Renal cortical epithelial cell (primary cell): ENCODE measurements at places on chromosomes 16 and 17.

DNA sequence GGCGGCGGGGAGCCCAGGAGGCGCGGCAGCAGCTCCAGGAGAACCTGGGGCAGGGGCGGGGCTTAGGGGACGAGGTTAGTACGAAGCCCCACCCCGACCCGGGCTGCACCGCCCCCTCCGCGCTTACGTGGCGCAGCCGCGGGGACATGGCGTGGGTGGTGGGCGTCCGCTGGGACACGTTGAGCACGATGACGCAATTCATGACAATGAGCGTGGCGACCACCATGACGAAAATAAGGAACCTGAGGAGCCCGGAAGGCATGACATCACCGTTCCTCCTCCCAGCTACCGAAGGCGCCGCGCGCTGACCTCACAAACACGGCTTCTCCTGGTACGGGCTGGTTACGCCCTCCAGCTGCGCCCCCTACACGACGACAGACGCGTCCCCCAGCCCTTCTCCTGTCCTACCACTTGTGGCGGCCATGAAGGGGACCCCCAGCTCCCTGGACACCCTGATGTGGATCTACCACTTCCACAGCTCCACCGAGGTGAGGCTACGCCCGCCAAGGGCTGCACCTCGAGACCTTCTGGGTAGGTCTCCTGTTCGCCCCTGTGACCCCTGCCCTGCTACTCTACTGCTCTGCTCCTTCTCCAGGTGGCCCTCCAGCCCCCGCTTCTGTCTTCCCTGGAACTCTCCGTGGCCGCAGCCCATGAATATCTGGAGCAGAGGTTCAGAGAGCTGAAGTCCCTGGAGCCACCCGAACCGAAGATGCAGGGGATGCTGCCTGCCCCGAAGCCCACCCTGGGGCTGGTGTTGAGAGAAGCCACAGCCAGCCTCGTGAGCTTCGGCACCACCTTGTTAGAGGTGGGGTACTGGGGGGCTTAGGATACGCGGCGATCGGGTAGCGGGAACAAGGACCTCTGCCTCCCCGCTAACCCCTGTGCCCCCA is at the start of gene C17orf107:
Gene C17orf107, plus strand, starts transcription at position 196 of the 890 bp plus-strand sequence. Its CDS starts 227 bp downstream, at position 423.
- peak; percentile 53 for DNase-seq

DNA sequence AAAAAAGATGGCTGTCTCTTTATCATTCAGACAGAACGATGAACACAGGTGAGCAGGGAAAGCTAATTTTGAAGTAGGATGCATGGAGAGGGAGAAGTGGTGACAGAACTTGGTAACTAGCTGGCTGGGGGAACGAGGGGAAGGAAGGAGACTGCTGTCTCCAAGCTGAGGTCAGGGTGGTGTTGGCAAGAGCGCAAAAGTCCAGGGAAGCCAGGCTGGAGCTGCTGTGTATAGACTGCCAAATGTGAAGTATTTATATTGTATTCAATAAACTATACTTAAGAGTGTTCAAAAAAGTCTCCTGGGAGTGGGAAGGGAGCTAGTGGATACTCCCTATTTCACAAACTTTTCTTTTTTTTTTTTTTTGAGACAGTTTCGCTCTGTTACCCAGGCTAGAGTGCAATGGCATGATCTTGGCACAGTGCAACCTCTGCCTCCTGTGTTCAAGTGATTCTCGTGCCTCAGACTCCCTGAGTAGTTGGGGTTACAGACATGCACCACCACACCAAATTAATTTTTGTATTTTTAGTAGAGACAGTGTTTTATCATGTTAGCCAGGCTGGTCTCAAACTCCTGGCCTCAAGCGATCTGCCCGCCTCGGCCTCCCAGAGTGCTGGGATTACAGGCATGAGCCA is 8.2 kb downstream of the TMEM106A start:
- no peak for DNase-seq

DNA sequence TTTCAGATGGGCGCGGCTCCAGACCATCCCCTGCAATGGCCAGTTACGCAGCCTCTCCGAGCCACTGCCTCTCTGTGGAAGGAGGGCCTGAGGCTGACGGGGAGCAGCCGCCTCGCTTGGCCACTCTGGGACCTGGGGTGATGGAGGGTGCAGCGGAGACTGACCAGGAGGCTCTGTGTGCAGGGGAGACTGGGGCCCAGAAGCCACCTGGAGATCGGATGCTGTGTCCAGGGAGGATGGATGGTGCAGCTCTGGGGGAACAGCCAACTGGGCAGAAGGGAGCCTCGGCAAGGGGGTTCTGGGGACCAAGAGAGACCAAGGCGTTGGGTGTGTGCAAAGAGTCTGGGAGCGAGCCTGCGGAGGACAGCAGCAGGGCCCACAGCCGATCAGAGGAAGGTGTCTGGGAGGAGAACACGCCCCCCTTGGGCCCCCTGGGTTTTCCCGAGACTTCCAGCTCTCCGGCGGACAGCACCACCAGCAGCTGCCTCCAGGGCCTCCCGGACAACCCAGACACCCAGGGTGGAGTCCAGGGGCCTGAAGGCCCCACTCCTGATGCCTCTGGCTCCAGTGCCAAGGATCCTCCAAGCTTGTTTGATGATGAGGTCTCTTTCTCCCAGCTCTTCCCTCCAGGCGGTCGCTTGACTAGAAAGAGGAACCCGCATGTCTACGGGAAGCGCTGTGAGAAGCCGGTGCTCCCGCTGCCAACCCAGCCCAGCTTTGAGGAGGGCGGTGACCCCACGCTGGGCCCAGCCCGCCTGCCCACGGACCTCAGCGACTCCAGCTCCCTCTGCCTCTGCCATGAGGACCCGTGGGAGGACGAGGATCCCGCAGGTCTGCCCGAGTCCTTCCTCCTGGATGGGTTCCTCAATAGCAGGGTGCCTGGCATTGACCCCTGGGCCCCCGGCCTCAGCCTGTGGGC is 17.4 kb upstream of the ZFPM1 start:
- DNase-seq: no peak

GRCh38 chr17:64145375-64145750 is 15.4 kb upstream of the ERN1 start:
- no peak for DNase-seq

- DNase-seq: no peak
These were observed 215.3 kb downstream of the PMP22 start for GRCh38 chr17:15049795-15050160.

GRCh38 chr16:53821957-53822625 is 118.1 kb downstream of the FTO start:
- DNase-seq: peak; percentile 87

GRCh38 chr17:49730078-49730784 is 22.5 kb upstream of the SLC35B1 start:
- DNase-seq: peak; percentile 75

- DNase-seq: no peak
These were observed 51.9 kb downstream of the COG7 start for GRCh38 chr16:23401139-23401538.

GRCh38 chr16:51818342-51818944 is 667.4 kb upstream of the SALL1 start:
- peak; percentile 59 for DNase-seq

DNA sequence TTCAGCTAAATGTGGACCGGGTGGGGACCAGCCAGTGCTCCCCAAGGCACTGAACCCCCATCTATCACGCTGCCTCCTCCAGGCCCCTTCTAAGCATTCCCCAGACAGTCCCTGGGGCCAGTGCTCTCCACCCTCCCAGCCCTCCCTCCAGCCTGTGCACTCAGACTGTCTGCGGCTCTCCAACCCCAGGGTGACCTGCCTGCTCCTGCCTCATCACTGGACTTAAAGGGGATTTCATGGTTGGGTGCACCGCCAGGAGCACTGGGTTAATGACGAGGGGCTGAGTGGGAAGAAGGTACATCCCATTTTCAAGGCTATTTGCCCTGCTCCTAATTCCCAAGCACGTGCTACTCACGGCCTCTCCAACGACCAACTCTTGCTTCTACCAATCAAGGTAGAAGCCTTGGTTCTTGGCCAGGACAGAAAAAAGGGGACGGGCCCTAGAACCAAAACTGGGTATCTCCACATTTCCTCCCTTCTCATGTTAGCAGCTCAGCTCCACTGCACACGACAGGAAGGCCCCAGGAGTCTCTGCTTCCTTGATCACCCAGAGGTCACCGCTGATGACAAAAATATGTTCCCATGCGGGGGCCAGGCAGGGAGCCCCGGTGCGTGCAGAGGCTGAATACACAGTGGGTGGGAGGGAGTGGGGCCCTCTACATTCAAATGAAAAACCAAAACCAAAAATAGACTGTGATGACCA is 3.5 kb upstream of the ABR start:
- DNase-seq: peak; percentile 45

- no peak for DNase-seq
These were observed 257.9 kb downstream of the SOX9 start for GRCh38 chr17:72378414-72379390.

DNA sequence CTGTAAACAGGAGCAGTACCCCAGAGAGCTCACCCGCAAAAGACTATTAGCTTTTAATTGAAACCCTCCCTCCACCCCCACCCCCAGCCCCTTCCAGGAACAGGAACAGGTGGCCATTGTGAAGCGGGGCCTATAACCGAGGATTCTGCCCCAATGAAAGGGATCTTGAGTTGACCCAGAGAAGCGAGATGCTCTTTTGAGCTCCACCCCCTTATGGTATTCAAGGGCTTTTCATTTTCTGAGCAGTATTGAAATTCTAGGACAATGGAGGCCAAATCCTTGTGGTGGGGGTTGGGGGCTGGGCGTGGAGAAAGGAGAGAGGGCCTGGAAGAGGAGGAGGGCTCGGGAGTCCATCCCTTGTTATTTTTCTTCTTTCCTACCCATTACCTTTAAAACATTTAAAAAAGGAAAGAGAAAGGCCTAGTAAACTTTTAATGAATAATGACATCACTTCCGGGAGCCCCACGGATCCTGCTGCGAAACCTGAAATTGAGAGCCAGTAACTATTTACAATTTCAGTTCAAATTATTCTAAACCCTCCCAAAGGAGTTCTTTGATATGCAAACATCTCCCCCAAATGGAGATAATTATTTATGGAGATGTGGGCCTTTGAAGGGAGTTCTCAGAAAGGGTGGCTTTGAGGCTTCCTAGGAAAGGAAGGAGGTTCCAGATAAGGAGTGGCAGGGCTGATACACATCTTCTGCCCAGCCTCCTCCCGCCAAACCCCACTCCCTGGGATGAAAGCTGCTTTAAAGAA is 30.5 kb downstream of the HS3ST3B1 start:
- DNase-seq: no peak

DNA sequence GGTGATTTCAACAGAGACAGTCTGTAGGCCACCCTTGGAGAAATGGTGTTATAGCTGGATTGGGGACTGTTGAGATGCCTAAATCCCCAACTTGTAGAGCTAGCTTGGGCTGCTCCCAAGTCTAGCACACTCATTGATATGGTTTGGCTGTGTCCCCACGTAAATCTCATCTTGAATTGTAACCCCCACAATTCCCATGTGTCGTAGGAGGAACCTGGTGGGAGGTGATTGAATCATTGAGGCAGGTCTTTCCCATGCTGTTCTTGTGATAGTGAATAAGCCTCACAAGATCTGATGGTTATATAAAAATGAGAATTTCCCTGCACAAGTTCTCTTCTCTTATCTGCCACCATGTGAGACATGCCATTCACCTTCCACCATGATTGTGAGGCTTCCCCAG is 536.0 kb downstream of the CDH13 start:
- DNase-seq: no peak

- DNase-seq: no peak
These were observed 33.7 kb upstream of the RPH3AL start for GRCh38 chr17:386141-386876.

- DNase-seq: no peak
These were observed 4.4 kb downstream of the PRSS22 start for GRCh38 chr16:2853531-2854073.

- peak; percentile 52 for DNase-seq
These were observed 188.0 kb upstream of the AXIN2 start for GRCh38 chr17:65749479-65749878.

GRCh38 chr16:57694725-57695679 is at the start of gene DRC7:
Gene DRC7, plus strand, starts transcription at chr16:57694806. Its CDS starts 3,144 bp downstream, at chr16:57697950.
- DNase-seq: peak; percentile 76

GRCh38 chr17:67836205-67836987 is 11.1 kb downstream of the BPTF start:
- no peak for DNase-seq

- no peak for DNase-seq
These were observed 73.8 kb downstream of the XYLT1 start for GRCh38 chr16:17396762-17397498.

- DNase-seq: peak; percentile 87
These were observed 870 bp upstream of the ITGA3 start for GRCh38 chr17:50055055-50055425.

- DNase-seq: no peak
These were observed 18.0 kb downstream of the FOXF1 start for GRCh38 chr16:86528061-86528929.

GRCh38 chr16:4015275-4016004 is 100.8 kb downstream of the ADCY9 start:
- DNase-seq: peak; percentile 77

DNA sequence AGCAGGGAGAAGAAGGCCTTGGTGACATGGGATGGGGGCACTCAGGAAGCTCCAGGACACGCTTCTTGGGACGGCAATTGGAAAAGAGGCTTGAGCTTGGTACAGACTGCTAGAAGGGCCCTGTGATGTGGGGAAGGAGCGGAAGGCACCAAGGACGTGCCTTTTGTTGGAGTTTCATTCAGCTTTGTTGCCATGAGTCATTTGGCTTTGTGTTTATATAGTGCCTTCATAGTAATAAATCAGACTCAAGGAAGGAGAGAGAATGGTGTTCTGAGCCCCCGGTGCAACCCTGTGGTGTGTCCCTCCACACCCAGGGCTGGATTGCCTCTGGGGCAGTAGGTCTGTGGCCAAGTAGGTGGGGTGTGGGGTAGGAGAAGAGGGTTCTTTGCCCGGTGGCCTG is 7.4 kb upstream of the TBX4 start:
- no peak for DNase-seq

DNA sequence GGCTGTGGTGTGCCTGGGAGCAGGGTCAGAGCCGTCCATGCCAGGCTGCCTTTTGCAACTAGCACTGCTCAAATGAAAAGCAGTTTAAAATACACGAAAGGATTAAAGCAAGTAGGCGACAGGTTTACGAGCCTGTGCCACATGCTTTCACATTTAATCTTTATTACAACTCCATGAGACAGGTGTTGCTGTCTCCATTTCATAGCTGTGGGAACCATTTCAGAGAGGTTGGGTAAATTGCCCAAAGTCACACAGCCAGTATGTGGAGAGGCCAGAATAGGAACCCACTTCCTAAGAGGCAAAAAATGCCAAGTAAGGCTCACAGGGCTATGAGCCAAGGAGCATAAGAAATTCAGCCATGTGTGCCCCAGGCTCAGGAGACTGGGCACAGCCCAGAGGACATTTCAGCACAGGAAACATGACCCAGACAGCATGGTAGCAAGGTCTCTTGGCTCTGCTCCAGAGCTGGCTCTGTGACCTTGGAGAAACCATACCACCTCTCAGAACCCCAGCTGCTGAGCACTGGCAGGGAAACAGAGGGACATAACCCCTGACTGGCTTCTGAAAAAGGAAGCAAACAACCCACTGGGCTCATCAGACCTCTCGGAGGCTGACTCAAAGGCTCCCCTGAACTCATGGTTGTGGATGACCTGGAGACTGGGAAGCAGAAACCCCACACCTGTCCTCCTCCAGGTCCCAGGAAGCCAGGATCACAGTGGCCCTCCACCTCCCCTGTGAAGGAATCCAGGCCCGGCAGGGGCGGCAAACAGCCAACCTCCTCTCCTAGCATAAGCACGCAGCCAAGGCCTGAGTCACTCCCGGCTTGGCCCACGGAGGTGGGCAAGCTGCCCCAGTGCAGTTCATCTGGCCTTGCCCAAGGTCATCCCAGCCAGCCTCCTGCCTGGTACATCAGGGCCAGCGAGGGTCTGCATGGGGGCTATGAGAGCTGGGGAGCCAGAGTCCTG is 40.3 kb upstream of the MRPS23 start:
- peak; percentile 91 for DNase-seq

- DNase-seq: no peak
These were observed 10.6 kb downstream of the AARSD1 start for GRCh38 chr17:42953669-42954068.

GRCh38 chr17:81863123-81863675 is 2.9 kb upstream of the P4HB start:
- DNase-seq: no peak
